ENCODE measurements at places on chromosomes 2 and 18. TPM values are rescaled to one million over a fixed set of nuclear protein-coding genes. Genes with fewer than 3 reads are reported as not detected.

DNA sequence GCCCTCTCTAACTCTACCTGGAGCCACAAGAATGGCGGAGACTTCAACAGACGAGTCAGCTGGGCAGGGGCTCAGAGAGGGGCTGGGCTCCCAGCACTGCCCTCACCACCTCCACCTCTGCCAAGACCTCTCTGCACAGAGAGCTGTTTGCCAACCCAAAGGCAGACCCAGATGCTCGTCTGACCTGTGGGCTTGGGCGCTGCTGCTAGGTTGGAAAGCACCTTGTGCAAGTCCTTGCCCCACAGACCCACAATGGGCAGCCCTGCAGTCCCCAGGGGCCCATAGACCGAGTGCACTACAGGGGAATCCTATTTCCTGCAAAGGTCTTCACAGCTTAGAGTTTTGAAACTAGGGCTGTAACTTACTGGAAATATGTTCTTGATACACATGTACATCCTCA is 13.3 kb downstream of the ACKR3 start:
- DNase-seq, result no peak

The DCDC2C gene
- not detected for total RNA-seq

The C2orf81 gene
- 0.48 TPM for total RNA-seq

The AQP12A gene
- not detected for total RNA-seq

DNA sequence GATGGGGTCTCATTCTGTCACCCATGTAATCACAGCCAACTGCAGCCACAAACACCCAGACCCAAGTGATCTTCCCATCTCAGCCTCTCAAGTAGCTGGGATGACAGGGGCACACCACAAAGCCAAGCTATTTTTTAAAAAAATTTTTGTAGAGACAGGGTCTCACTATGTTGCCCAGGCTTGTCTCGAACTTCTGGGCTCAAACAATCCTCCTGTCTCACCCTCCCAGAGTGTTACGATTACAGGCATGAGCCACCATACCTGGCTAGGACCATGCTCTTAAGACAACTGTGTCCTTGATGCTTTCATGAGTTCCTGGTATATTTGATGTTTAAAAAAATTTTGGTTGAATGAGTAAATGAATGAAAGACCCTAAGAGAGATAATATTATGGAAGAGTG is 19.4 kb downstream of the ABCB11 start:
- DNase-seq, result no peak

- no peak for DNase-seq
These were observed 47.1 kb upstream of the IGFBP5 start for GRCh38 chr2:216742411-216742810.

DNA sequence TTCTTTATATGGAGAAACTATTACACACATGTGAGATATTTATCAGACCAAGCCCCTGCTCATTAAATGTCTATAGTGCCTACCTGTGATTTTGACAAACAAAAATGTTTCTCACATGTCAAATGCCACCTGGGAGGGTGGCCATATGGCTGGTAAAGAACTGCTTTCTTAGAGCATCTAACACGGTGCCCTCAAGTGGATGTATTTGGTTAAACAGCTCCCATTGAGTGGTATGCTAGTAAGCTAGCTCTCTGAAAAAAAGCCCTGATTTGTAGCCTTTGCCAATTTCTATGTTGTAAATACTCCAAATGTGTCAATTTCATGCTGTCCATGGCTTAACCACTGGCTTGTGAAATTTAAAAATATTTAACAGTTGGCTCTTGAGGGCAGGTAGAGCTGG is 94.6 kb downstream of the PMAIP1 start:
- DNase-seq, result no peak

- no peak for DNase-seq
These were observed 14.1 kb downstream of the ZFP36L2 start for GRCh38 chr2:43212216-43212835.

The ZNF2 gene
- total RNA-seq, result 9.9 TPM

DNA sequence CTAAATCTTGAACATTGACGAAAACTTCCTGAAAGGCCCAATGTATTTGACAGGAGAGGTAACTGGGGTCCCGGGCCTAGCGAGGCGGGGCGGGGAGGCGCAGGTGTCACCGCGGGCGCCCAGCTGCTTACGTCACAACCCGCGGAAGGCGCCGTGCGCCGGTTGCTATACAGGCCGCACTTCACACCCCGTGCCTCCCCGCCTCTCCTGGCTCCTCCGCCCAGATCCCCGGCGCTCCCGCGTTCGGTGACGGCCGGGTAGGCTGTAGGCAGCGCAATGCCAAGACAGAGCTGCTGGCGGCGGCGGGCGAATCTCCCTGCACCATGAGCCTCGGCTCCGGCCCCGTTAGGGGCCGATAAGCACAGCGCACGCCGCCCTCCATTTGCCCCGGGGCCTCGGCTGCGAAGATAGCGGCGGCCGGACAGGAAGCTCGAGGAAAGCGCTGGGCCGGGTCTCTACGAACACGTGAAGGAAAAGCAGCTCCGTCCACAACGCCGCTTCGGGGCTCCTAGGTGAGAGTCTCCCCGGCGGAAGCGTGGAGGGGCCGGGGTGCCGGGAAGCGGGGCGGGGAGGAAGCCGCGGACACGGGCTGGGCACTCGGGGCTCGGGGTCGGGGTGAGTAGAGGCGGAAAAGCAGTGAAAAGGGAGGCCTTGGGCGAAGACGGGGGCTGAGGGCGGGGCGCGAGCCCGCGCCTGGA is at the start of gene RNF138:
Gene RNF138, plus strand, starts transcription at position 151 of the 698 bp plus-strand sequence. CDS start 903 bp downstream, outside the sequence.
- peak; percentile 61 for DNase-seq

DNA sequence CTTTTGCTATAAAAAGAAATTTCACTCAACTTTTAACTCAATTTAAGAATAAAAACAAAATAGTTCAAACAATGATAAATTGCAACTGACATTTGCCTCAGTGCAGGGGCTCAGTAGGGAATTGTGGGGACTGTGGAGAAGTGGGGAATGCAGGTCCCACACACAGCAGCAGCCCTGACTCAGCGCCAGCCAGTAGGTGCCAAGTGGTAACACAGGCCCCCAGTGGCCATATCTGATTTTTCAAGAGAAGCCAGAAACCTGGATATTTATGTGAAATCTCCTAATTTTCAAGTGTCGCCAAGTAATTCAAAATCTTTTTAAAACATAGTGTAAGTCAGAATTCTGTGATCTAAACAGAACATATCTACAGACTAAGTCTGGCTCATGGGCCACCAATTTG is 186.3 kb downstream of the EN1 start:
- DNase-seq, result no peak

DNA sequence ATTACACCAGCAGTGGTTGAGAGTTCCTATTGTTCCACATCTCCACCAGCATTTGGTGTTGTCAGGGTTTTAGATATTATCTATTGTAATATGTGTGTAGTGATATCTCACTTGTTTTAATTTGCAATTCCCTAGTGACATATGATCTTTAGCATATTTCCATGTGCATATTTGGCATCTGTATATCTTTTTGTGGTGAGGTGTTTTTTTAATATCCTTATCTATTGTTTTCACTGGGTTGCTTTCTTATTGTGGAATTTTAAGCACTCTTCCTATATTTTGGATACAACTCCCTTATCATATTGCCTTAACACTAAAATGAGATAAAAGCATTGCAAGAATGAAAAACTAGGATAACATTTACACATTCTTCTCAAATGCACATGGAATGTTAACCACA is 453.9 kb upstream of the FSIP2 start:
- DNase-seq, result no peak

- DNase-seq, result peak; percentile 37
These were observed 2.8 kb downstream of the TMEM169 start for GRCh38 chr2:216084547-216084946.

DNA sequence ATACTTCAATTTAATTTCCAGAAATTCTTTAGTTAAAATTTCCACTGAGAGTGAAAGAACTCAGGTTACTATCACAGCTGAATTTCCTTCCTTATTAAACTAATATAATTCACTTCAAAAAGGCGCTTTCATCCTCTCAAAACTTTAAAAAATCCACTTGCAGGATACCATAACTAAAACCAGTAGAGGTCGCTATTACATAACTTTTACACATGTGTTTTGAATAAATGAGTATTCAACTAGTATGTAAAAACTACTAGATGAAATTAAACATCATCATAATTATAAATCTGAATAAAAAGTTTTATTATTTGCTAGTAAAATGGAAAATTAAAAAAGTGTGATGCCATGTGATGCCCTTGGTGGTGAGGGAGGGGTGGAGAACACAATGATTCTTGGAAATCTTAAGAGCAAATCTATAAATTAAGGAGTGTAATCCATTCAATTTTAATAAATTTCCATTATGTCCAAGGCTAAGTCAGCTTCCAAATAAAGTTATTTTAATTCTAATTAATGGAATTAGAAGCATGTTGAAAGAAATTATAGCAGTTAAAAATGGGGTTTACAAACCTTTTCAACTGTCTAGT is 61.4 kb downstream of the SOS1 start:
- DNase-seq, result no peak

DNA sequence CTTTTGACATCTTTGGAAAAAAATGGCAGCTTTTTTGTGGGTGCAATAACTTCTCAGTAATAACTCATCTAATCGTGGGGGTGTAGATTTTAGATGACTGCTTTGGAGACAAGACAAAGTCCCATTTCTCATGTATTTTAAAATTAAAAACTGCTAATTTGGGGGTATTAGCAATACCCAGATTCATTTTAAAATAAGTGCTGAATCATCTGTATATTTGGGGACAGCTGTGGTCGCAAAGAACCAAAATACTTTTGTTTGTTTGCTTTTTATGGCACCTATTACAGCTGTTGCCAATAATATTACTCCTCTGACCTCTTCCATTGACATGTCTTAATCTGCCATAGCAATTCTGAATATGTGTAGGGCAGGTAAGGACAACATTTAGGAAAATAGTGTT is 45.4 kb downstream of the STAT1 start:
- DNase-seq, result no peak

The CRYGD gene
- total RNA-seq, result not detected

DNA sequence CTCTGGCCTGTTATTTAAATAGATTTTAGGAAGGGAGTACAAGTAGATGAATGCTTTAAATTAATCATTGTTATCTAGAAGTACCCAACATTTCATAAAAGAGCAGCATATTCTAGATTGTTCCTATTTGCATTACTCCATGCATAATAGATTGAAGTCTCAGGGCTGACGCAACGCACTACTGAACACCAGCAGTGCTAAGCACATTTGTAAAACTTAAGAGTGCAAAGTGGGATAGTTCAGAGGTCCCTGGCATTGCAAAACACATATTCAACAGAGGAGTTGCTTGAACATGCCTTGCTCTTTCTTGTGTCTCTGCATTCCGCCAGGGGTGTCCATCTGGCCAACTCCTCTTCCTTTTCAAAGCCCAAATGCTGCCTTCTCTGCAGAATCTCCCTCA is 22.3 kb downstream of the CDKL4 start:
- no peak for DNase-seq
